ENCODE measurements at places on chromosomes 12 and 14.
A peak's percentile ranks its signal among the peaks of the same experiment; 100 is the strongest.

GRCh38 chr12:129028844-129029243, 175.6 kb downstream of the GLT1D1 start:
- DNase-seq, result no peak

- peak; percentile 35 for DNase-seq
Observed at GRCh38 chr14:73888971-73889370, 2.3 kb downstream of the ZNF410 start.

- no peak for DNase-seq
Observed at GRCh38 chr14:34981743-34982420, 910 bp upstream of the SRP54 start.

GRCh38 chr12:79560225-79560889, 130.4 kb downstream of the PAWR start:
- DNase-seq, result no peak

GRCh38 chr14:95502381-95502950, 14.0 kb downstream of the SYNE3 start:
- DNase-seq, result no peak

GRCh38 chr14:69242311-69243224, 17.4 kb upstream of the GALNT16 start:
- DNase-seq, result peak; percentile 68

Measured in fibroblast of skin of right quadriceps (primary cell).